Activated gamma-delta T cell treated with Interleukin-2 at 50 U/mL for 16 hours (primary cell): ENCODE measurements at places on chromosomes 1 and 21.

DNA sequence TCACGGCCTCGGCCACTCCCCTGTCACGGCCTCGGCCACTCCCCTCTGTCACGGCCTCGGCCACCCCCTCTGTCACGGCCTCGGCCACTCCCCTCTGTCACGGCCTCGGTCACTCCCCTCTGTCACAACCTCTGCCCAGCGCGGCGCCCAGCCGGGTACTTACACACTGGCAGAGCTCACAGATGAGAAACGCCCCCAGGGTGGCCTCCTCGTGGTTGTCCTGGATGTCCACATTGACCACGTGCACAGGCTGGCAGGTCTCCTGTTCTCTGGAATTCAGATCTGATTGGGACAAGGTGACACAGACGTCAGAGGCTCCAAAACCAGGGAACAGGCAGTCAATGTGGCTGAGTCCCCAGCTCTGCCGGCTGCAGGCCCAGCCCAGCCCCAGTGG is 3.3 kb upstream of the TMEM240 start:
- no peak for DNase-seq

DNA sequence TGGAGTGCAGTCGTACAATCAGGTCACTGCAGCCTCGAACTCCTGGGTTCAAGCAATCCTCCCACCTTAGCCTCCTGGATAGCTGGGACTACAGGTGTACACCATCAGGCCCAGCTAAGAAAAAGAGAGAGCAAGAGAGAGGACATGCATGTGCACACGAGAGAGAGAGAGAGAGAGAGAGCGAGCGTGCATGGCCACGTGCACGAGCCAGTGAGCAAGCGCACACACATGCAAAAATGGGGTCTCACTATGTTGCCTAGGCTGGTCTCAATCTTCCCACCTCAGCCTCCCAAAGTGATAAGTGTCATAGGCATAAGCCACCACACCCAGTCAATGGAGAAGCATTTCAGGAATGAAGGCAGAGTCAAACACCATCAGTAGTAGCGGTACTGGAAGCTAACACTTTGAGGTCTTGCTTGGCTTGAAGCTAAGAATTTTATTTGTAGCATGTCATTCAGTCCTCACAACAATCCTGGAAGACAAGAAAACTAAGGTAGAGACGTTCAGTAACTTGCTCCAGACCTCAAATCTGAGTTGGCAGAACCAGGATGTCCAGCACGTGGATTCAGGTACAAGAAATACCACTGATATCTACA is 14.5 kb downstream of the GNB1 start:
- DNase-seq, result no peak

DNA sequence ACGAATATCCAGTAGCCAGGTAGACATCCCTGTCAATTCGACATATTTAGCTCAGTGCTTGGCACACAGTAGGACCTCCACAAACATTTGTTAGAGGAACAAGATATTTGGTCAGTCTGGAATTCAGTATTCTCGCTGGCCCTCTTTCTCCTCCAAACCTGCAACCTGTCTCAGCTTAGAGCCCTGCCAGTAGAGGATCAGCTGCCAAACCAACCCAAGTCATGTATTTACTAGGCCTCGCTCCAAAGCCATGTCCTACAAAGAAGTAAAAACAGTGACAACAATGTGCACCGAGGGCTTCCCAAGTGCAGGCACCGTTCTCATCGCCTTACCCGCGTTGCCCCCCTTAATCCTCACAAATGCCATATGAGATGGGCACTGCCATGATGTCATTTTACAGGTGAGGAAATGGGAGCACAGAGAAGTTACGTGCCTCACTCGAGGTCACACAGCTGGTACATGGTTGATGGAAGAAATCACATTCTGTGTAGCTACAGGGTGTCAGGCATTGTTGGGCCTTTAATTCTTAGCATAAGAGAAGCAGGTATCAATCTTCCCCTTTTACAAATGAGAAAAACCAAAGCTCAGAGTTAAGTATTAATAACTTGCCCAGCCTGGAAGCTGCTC is 26.0 kb upstream of the CDCA8 start:
- DNase-seq, result no peak

GRCh38 chr1:161890574-161890973 is 124.5 kb downstream of the ATF6 start:
- no peak for DNase-seq

DNA sequence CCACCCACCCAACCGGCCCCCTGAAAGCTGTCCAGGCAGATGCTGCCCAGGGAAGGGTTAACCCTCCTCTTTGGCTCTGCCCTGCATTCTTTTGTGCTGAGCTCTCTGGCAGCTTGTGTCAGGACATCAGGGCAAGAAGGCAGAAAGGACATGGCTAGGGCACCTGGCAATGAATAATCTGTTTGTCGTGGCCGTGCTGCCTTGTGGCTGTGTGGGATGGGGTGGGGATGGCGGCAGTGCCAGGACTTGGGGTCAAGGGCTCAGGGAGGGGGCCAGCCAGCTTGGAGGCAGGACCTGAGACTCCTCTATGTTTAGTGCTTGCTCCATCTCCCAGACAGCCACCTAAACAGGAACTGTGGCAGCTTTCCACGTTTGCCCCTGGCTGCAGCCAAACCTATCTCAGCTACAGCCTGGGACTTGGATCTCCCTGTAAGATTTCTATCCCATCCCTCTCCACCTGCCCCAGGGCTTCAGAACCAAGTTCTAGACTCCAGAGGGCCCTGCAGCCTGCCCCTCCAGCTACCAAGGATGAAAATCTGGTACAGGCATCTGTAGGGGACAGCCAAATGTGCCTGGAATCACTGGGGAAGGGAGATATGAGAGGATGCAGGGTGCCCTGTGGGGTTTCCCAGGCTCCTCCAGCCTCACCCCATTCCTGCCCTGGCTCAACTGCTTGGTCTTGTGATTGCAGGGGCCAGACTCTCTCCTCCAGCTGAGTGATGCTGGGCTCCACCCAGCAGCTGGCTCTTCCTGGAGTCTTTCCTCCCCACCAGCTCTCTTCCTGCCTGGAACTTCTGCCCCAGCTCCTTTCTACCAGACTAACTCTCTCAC is 9.6 kb upstream of the GPR37L1 start:
- no peak for DNase-seq

DNA sequence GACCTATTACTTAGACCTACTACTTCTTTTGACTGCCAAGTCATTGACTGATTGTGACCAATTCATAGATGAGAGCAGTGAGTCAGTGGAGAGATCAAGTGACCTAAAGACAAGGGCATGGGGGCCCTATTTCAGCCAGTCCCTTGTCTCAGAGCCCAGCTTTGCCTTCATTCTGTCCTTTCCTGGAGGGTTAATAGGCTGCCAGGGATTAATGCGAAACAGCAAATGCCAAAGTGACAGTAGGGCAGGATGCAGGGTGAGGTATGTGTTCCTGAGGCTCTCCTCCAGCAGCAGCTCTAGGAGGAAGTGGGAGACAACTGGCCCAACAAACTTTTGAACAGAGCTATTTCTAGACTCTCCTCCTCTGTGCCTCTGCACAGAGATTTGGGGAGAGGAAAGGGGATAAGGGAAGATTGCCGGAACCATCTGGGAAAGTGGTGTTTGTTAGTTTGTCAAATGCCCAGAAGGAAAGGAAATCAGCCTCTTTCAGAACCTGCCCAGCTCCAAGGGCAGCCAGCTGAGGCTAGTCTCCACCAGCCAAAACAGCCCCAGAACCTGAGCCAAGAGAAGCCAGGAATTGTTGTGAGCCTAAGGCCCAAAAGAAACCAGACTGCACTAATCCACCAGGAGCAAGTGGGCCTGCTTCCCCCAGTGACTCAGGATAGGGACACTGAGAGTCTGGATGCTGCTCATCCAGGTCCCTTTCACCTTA is 4.9 kb upstream of the S100A3 start:
- DNase-seq, result no peak

- no peak for DNase-seq
Measured at GRCh38 chr1:25486602-25487001, 55.9 kb downstream of the MACO1 start.

- DNase-seq, result no peak
Measured at GRCh38 chr1:4674676-4675075, 20.3 kb downstream of the AJAP1 start.

- DNase-seq, result no peak
Measured at GRCh38 chr1:38658883-38659282, 200.7 kb downstream of the RRAGC start.

DNA sequence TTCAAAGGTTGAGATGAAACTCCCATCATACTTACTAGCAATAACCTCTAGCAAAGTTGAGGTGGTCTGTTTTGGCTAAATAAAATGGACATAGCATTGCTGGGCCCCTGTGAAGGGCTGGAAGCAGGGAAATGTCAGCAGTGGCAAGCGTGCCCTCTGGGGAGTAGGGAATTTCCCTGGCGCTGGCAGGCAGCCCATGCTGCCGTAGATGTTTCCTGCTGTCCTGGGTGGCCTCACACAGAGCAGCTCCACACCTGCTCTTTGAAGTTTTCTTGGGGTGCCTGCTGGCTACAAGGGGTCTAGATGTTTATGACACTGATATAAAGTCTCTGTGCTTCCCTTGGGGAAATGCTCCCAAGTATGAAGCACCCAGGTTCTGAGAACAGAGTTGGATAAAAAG is 30.2 kb downstream of the ADARB1 start:
- no peak for DNase-seq

- no peak for DNase-seq
Measured at GRCh38 chr1:54409156-54410142, 3.3 kb upstream of the SSBP3 start.

- DNase-seq, result no peak
Measured at GRCh38 chr1:93662481-93663207, 19.0 kb downstream of the BCAR3 start.

DNA sequence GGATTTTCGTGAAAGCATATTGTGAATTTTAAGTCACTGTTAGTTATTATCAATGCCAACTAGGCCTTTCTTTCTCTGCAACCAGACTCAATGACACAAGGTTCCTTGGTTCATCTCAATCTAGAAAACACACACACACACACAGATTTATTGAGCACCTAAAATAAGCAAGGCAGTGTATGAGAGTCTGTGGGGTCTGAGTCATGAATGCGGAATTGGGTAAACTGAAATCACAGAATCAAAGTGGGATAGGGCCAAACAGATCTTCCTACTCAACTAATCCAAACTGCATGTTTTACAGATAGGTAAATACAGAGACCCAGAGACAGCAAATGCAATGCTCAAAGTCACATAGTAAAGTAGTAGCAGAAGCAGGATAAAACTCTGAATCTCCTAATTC is 48.5 kb upstream of the NRDC start:
- no peak for DNase-seq

DNA sequence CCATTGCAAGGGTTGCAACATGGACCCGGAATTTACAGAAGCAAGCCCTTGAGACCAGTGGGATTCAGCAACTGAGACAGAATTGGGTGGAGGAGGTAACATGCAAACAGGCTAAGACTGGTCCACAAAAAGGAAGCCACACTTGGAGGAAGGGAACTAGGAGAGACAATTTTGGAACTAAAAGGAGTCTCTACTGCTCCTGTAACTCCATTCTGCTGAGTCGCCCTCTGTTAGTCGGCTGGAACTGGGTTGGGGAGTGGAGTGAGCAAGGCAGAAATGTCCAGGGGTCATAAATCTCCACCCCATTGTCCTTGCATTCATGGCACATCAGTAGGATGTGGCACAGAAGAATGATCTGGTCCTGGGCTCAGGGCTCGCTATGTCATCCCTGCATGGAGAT is 5.1 kb downstream of the LAMB3 start:
- no peak for DNase-seq

DNA sequence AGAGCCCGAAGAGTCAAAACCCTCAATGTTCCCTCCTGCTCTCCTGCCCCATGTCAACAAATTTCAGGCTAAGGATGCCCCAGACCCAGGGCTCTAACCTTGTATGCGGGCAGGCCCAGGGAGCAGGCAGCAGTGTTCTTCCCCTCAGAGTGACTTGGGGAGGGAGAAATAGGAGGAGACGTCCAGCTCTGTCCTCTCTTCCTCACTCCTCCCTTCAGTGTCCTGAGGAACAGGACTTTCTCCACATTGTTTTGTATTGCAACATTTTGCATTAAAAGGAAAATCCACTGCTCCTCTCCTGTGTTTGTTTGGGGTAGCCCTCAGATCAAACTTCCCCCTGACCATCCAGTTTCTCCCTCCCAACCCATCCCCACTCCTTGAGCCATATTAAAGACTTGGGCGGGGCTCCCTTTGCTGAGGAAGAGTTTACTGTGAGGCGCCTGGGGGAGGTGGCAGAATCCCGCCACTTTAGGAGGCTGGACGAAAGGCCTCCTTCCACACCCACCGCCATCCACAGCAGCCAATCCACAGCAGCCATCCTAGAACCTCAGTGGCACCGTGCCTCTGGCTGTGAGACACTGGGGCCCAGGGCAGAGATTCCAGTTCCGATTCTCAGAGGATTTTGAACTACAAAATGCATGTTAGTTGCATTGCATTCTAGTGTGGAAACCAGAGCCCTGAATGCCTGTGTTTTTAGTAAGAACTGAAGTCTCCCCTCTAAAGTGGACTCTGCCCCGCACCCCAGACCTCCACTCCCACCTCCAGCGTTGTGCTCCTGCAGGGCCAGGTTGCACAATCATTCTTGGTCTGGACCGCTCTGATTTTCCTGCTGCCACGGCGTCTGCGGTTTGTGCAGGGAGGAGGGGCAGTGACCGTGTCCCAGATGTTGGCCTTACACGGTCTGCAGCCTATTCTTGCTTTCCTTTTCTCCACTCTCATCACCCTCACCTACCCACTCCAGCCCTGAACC is 3.0 kb downstream of the OLFML3 start:
- DNase-seq, result no peak

GRCh38 chr1:100657876-100658715 is 61.4 kb upstream of the VCAM1 start:
- DNase-seq, result no peak

DNA sequence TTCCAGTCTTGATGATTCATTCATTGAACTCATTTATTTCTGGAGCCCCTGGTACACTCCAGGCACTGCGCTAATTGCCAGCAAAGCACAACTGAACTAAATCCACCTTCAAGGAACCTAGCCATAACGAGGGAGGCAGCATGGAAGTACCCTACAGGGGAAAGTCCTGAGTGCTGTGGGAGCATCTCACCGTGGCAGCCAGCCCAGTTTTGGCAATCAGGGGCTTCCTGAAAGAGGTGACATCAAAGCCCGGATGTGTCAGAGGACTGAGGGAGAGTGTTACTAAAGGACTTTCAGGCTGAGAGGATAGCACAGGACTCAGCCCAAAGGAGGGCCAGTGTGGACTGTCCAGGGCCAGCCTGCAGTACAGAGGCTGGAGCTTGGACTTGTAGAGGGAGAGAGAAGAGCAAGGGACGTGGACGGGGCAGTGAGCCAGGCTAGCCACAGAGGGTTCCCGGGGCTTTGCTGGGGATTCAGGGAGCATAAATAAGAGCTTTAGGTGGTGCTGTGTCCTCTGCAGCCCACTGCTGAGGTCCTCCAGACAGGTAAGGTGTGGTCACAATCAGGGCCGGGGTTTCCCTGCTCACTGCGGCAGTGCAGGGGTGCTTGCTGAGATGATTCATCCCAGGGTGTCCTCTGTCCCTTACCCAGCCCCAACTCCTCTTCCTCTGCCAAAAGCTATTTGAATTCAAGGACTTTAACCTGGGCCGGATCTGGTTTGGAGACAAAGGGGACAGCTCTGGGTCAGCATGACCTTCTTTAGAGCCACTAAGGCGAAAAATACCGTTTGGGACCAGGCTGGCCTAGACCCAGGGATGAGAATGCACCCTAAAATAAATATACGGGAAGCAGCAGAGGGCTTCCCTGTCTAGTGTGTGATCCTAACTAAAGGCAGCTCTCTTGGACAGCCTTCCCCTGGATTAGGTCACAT is 128.3 kb downstream of the EDEM3 start:
- DNase-seq, result no peak

- no peak for DNase-seq
Measured at GRCh38 chr1:56185493-56185892, 393.9 kb downstream of the PLPP3 start.

- DNase-seq, result no peak
Measured at GRCh38 chr1:161421456-161421855, 53.8 kb upstream of the CFAP126 start.
